Neural progenitor cell (in vitro differentiated cells): ENCODE measurements at places on chromosomes 2 and 18. TPM values are rescaled to one million over a fixed set of nuclear protein-coding genes. Genes with fewer than 3 reads are reported as not detected.

ANKRD29 gene
- total RNA-seq = 0.65 and 0.81 TPM in 2 replicates

CAPN14 gene
- total RNA-seq = 0.04 and 0.19 TPM in 2 replicates

TRPM8 gene
- total RNA-seq = 4.9 and 7.5 TPM in 2 replicates

TXNL1 gene
- total RNA-seq = 75.6 and 128 TPM in 2 replicates

SERPINB4 gene
- total RNA-seq = not detected in 2 replicates

SAG gene
- total RNA-seq = 0.03 TPM in 1 of 2 replicates, not detected in the other

OTX1 gene
- total RNA-seq = 7.9 and 23.3 TPM in 2 replicates

LRRTM1 gene
- 0.84 TPM in 1 of 2 replicates, not detected in the other for total RNA-seq

APLF gene
- total RNA-seq = 9.8 and 16.9 TPM in 2 replicates

IWS1 gene
- total RNA-seq = 77.8 and 115 TPM in 2 replicates

SATB2 gene
- total RNA-seq = 2.2 and 3.7 TPM in 2 replicates

MATN3 gene
- 0.45 and 1.7 TPM in 2 replicates for total RNA-seq

PRSS56 gene
- total RNA-seq = not detected in 2 replicates

RFX8 gene
- total RNA-seq = 0.12 and 0.37 TPM in 2 replicates
